NCI-H2107 (cell line): ENCODE measurements at places on chromosomes 11 and 22.
A peak's percentile ranks its signal among the peaks of the same experiment; 100 is the strongest.

- DNase-seq, result no peak
These were observed 14.4 kb upstream of the ST3GAL4 start for GRCh38 chr11:126340960-126341606.

DNA sequence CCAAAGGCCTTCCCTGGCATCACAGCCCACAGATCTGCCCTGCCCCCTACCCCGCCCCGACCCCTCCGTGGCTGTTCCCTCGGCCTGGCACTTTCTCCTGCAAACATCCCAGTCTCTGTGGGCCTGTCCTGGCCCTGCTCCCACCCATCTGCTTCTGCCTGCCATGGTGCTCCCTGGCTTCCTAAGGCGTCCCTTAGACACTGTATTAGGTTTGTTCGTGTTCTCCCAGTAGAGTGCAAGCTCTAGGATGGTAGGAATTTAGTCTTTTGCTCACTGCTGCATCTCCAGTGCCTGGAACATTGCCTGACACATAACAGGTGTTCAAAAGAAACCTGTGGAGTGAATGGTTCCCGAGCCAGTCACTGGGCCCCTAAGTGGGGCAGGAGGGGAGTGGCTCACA is 69.6 kb upstream of the PITPNB start:
- no peak for DNase-seq

DNA sequence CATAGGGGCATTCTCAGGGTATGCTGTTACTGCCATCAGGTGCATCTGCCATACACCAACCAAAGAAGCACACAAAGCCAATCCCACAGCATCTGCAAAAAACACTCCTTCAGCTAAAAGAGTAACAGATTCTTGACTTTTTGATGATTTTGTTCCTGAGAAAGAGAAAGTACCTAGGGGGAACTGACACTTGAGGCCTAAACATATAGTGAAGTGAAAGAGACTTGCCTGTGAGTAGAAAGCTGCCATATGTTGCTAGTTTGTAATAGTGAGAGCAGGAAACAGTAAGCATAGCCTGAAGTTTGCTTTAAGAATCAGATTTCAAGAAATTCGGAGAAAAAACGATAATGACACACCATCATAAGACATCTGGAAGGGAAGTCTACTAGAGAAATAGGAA is 97.9 kb upstream of the CTSC start:
- no peak for DNase-seq

DNA sequence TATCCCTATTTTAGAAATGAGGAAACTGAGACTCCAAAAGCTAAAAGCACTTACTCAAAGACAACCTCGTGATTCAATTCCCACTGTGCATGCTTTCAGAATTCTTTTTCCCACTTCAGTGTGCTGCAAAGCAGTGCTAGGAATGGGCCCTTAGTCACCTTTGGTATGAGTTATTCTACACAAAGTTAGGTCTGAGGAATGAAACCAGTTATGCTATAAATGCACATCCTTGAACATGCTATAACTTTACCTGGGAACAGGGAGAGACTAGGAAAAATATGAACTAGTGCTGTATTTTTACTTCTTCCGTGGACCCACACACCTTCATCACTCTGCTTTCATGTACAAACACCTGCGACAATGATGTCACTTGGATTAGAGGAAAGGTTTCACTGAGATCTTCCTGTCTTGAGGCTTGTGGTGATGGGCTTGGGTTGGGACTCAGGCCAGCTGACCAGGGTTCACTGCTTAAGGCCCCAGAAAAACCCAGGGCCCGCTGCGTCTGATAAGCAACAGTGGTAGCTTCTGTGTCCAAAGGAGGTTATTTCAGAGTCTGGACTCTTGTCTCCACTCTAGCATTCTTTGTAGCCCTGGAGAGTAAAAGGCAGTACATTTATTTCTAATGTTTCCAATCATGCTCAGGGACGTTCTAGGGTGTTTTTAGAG is 81.6 kb downstream of the ZC3H12C start:
- no peak for DNase-seq

- DNase-seq, result peak; percentile 7
These were observed 198.2 kb downstream of the SWAP70 start for GRCh38 chr11:9861860-9862725.
